ENCODE measurements at places on chromosomes 16 and 17. TPM values are rescaled to one million over a fixed set of nuclear protein-coding genes. Genes with fewer than 3 reads are reported as not detected.

The KRTAP4-1 gene
- not detected for polyA plus RNA-seq

The IGF2BP1 gene
- 0.30 TPM for polyA plus RNA-seq

The PLLP gene
- polyA plus RNA-seq, result 141 TPM

GRCh38 chr17:50637829-50638605, 3.3 kb downstream of the ABCC3 start:
- peak; percentile 55 for DNase-seq

- peak; percentile 68 for DNase-seq
Measured at GRCh38 chr16:11429823-11430222, 84.6 kb downstream of the RMI2 start.

DNA sequence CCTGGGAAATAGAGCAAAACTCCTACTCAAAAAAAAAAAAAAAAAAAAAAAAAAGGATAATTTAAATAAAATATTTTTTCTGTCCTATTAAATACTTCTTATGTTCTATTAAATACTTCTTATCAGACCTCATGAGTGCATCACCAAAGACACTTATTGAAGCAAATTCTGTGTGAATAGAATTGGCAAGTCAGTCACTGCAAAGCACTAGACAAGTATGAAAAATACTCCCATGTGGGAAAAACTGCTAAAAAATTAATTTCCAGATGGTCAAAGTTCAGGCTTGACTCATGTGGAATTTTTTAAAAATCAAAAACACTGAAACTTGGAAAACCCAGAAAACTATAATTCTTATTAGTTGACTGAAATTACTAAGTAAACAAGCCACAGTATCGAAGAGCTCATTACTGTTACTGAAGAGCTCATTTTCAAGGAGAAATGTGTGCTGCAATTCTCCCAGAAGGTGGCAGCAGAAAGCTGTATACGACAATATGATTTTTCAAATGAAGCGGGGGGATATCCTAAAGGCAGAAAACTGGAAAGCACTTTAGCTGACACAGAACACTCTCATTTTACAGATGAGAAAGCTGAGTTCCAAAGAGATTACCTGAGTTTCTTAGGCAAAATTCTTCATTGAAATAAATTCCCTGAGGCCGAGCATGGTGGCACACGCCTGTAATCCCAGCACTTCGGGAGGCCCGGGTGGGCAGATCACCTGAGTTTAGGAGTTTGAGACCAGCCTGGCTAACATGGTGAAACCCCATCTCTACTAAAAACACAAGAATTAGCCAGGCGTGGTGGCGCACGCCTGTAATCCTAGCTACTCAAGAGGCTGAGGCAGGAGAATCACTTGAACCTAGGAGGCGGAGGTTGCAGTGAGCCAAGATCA, 15.9 kb upstream of the FBXO47 start:
- peak; percentile 74 for DNase-seq

DNA sequence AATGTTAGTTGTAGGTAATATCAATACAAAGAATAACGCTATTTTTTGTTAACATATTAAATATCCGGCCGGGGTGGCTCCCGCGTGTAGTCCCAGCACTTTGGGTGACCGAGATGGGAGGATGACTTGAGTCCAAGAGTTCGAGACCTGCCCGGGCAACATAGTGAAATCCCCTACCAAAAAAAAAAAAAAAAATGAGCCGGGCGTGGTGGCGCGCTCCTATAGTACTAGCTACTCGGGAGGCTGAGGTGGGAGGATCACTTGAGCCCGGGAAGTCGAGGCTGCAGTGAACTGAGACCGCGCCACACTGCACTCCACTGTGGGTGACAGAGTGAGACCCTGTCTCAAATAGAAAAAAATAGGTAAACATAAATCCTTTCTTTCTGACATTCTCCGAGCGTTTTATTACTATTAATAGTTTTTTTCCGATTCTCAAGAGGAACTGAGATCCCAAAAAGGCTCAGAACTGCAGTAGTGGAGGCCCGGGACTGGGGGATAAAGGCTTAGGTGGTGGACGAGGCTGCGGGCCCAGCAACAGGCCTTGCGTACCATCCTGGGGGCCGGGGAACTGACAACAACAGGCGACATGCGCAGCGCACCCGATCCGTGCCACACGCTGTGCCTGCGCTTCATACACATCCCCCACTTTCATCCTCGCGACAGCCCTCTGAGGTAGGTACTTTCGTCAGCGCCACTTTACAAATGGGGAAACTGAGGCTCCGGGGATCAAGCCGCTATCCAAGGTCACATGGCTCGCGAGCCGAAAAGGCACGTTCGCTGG, 919 bp downstream of the N4BP1 start:
- DNase-seq, result no peak

DNA sequence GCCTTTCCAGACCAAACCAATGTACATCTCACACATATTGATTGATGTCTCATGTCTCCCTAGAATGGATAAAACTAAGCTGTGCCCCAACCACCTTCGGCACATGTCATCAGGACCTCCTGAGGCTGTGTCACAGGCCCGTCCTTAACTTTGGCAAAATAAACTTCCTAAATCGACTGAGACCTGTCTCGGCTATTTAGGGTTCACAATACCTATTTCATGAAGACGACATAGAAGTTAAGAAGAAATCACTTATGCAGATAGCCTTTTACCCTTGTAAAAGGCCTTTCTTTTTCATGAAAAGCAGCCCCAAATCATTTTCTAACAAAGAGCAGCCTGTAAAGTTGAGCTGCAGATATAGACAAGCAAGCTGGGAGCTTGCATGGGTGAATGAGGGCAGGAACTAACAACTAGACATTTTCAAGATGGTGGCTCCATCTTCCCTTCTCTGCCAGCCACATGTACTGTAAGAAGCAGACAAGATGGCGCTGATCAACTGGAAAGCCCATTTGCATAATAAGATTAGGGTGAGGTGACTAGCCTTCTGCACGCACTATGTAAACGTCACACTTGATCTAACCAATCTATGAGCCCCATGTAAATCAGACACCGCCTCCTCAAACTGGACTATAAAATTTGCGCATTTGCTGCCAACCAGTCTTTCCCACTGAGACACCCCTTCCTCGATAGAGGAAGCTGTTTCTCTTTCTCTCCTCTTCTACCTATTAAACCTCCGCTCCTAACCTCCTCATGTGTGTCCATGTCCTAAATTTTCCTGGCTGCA, 4.7 kb upstream of the KDM8 start:
- no peak for DNase-seq

DNA sequence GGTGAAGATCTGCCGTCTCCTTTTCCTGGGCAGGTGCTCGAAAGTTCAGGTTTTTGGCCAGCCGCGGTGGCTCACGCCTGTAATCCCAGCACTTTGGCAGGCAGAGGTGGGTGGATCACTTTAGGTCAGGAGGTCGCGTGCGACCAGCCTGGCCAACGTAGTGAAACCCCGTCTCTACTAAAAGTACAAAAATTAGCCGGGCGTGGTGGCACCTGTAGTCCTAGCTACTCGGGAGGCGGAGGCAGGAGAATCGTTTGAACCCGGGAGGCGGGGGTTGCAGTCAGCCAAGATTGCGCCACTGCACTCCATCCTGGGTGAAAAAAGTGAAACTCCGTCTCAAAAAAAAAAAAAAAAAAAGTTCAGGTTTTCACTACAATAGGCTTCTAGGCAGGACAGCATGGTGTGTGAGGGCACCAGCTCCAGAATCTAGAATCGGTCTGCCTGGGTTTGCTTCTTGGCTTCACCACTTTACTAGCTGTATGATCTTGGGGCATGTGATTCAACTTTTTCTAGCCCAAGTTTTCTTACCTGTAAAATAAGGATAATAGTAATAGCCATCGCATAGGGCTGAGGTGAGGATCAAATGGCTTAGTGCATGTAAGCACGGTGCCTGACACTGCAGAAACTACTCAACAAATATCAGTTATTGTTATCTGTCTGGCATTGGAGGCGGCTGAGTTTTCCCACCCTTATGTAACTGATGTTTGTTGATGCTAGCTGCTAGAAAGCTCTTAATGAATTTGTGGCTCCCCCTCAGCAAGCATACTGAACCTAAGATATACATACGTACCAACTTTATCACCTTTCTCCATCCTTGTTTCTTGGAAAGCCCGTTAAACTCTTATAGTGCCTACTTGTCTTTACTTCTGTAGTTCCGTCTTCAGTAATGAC, 1.3 kb downstream of the PSMD12 start:
- DNase-seq, result no peak

Data from small intestine (tissue), 16 donors.